DMS53 (cell line): ENCODE measurements at places on chromosomes 5 and 9.

- DNase-seq = no peak
Measured at GRCh38 chr9:81320909-81321482, 368.4 kb downstream of the TLE1 start.

GRCh38 chr9:4416467-4416866 is 73.8 kb upstream of the SLC1A1 start:
- DNase-seq = no peak

GRCh38 chr5:124554746-124555578 is 191.5 kb downstream of the ZNF608 start:
- DNase-seq = no peak

DNA sequence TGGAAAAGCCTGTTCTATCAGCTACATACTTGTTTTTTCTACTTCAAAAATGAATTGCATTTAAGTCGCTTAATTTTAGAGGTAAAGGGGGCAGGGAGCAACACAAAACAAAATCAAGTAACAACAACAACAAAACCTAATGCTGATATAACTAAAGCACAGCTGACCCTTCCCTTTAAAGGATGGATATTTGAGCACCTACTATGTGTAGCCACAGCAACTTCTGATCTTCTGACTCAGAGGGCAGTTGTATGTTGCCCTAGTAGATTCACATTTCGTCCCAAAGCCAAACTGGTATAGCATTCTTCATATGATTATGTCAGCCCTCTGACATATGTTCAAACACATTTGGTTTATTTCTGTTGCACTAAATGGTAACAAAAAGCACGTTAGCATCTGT is 6.8 kb downstream of the DAB2 start:
- no peak for DNase-seq

DNA sequence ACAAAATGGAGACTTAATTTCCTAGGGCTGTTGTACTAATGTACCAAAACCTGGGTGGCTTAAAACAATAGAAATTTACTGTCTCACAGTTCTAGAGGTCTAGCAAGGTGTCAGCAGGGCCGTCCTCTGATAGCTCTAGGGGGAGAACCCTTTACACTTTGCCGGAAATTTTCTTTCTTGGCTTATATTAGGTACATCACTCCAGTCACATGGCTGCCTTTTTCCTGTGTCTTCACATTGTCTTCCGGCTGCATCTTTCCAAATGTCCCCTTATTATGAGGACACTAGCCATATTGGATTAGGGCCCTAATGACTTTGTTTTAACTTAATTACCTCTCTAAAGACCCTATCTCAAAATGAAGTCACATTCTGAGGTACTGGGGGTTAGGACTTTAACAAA is 5.8 kb downstream of the UHRF2 start:
- no peak for DNase-seq

DNA sequence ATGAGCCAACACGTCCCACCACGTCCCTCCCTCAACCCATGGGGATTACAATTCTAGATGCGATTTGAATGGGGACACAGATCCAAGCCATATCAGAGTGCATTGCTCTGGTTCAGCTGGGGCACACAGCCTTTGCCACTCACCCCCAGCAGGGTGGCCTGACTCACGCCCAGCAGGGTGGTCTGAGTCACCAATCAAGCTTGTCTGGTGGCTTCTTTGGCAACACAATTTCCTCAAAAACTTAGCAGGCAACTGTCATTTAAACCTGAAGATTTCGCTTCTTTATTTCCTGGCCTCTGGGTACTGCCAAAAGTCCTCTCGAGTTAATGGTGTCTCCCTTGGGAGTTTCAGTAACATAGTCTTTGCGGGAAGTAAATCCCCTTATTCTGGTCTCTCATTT is 16.3 kb upstream of the SEMA5A start:
- DNase-seq = no peak

DNA sequence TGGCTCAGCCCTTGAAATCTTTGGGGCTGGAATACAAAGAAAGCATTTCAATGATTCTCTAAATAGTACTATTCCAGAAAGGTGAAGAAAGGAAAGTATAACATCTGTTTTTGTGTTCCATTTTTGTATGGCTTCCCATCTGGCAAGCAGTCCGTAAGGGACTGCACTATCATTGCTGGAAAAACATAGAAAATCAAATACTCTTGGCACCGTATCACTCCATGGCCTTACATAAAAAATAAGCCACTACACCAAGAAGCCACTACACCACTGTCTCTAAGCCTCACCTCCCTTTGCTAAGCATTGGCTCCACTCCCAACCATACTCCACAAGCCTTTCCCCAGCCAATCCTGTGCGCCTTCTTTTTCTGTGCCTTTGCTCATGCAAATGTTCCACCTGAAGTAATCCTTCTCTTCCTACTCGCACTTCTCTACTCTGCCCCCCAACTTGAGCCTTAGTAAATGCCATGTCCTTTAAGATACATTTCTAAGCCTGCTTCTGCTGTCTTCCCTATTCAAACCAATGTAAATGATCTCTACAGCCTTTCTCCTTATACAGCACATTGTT is 454.6 kb upstream of the TUSC1 start:
- no peak for DNase-seq

GRCh38 chr5:10262121-10262774 is 12.2 kb downstream of the CCT5 start:
- peak; percentile 21 for DNase-seq

DNA sequence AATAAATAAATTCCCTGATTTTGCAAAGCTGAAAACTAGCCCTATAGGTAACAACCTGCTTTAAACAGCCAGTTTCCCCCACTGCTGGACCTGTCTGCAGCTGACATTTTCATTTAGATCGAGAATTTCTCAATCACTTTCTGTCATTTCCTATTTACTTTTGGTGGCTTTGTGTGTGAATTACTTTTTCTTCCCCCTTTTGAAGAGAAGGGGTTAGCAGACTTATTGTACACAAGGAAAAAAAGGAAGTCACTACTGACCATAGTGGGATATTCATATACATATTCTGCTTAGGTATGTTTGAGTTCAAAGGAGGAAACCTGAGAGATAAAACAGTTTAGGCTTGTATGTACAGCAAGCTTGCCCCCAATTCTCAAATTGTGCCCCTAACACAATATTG is 27.0 kb upstream of the IFNB1 start:
- no peak for DNase-seq

DNA sequence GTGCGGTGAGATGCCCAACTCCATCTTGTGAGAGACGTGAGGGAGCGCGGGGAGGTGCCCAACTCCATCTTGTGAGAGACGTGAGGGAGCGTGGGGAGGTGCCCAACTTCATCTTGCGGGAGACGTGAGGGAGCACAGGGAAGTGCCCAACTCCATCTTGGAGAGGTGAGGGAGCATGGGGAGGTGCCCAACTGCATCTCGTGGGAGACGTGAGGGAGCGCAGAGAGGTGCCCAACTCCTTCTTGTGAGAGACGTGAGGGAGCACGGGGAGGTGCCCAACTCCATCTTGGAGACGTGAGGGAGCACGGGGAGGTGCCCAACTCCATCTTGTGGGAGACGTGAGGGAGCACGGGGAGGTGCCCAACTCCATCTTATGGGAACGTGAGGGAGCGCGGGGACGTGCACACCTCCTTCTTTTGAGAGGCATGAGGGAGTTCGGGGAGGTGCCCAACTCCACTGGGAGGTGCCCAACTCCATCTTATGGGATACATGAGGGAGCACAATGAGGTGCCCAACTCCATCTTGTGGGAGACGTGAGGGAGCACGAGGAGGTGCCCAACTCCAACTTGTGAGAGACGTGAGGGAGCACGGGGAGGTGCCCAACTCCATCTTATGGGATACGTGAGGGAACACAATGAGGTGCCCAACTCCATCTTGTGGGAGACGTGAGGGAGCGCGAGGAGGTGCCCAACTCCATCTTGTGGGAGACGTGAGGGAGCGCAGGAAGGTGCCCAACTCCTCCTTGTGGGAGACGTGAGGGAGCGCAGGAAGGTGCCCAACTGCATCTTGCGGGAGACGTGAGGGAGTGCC is 235.4 kb downstream of the CACNA1B start:
- DNase-seq = no peak

DNA sequence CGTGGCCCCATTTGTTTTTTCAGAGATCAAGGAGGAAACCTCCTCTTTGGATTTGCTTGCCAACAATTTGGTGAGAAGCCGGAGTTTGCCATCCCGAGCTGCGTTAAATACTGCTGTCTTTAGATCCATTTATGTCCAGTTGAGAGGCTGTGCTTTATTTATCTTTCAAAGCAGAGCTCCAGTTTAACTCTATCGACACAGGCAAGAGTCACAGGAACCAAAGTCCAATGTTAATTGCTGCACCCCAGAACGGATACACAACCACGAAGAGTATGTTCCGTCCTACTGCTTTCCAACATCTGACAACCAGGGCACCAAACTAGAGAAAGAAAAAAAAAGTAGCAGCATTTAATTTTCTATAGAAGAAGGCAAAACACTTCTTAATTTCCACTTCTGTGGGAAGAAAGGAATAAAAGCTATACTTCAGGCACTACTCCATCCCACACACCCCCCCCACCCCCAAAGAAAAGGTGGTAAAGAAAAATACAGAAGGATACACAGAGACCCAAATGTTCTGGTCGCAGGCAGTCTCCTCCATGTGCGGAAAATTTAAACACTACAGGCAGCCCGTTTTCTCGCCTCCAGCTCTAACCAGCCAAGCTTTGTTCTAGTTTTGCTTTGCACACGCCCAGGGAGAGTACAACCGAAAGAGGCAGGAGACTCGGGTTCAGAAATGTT is 1.1 kb downstream of the FEM1C start:
- DNase-seq = peak; percentile 38

DNA sequence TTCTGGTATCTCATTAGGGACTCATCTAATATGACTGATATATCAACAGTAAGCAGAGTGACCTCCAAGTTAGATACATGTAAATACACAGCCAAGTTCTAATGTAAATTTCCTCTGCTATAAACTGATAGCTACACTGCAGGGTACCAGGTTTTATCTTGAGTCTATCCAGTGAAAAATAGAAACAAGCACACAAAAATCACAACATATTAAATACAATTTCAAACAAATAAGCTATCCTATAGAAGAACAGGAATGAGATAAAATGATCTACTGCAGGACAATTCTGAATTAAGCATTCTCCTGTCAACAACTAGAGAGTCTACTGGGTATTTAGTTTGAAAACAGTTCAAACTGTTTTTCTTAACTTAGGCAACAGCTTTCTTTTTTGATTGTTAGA is 42.7 kb downstream of the NR3C1 start:
- no peak for DNase-seq

GRCh38 chr5:145588113-145588512 is 247.0 kb downstream of the PRELID2 start:
- DNase-seq = no peak

DNA sequence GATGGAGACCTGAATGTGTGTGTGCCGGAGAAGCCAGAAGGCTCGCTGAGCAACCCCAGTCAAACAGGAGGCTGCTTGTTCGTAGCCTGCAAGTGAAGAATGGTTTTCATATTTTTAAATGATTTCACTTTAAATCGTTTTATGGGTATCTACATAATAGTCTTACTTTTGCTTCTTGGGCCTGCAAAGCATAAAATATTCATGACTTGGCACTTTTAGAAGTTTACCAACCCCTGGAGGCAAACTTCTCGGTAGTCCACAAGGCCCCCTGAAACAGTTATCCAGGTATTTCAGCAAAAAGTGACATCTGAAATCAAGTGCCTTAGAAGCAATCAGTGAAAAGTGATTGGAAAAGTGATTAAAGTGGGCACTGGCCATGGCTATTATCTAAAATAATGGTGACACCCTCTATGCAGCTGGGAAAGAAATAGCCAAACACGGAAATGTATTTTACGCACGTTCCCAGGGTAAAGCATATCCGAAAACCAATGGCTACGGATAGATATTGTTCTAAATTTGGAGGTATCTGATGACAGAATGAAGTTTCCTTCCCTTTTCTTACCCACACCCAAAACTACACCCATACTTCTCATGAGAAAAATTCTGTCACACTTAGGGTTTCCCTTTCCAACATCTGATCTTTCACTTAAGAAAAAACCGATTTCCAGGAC is 39.0 kb downstream of the RAPGEF1 start:
- no peak for DNase-seq

DNA sequence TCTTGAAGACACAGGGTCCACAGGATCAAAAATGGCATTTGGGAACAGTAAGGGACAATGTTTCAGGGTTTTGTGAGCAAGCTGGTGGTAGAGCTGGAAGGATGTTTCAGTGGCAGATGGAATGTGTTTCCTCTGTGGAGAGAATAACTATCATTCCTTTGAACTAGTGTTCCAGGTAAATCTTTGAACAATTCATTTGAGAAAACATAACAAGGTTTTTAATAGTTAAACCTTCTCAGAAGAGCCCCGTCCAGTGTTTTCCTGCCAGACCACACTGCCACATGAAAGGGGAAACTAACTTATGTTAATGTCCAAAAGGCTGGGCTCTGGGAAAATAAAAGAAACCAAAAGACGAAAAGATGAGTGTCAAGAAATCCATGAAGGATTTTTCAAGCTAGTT is 207.0 kb upstream of the ZNF462 start:
- no peak for DNase-seq

DNA sequence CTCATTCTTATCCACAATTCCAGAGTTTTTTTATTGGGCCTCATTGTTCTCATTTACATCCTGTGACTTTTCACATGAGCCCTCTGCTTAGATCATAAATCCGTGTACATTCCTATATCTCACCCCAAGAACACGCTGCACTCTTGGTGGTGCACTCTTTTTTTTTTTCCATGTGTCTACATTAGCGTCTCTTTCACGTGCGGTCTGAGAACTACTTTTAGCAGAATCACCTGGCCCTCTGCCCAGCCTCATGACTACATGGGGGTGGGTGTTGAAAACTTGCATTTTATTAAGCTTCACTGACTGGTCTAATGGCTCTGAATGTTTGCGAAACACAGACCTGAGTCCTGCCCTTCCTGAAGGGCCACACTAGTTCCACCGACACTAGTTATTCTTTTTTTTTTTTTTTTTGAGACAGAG is 18.6 kb downstream of the C9orf57 start:
- peak; percentile 7 for DNase-seq

DNA sequence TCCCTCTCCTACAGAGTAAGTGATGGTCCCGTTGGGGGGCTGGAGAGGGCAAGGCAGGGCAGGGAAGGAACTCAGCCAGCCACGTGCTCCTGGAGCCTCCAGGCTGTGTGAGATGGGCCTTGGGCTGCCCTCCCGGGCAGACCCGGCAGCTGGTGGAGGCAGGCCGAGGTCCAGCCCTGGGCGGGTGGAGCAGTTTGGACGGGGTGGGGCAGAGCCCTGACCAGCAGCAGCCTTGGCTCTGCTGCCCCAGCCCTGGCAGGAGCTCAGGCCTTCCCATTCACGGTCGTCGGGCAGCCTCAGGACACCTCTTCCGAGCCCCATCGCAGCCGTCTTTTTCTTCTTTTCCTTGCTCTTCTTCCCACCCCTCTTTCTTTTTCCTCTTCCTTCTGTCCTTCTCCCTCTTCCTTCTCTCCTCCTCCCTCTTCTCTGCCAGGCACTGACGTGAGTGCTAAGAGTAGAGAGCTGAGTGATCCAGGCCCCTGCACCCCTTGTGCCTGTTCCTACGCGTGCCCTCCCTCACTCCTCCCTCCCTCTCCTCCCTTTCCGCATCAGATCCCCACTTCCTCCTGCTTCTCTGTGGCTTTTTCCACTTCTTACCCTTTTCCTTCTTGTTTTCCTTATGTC is 42.8 kb downstream of the AMBP start:
- DNase-seq = no peak

- DNase-seq = no peak
Measured at GRCh38 chr9:15182101-15182551, 124.9 kb downstream of the TTC39B start.
